Stimulated activated CD8-positive, alpha-beta memory T cell treated with anti-CD3 and anti-CD28 coated beads, Interleukin-7, amount 100 ng/mL, for 24 hours (primary cell): ENCODE measurements at places on chromosomes 16 and 17.

DNA sequence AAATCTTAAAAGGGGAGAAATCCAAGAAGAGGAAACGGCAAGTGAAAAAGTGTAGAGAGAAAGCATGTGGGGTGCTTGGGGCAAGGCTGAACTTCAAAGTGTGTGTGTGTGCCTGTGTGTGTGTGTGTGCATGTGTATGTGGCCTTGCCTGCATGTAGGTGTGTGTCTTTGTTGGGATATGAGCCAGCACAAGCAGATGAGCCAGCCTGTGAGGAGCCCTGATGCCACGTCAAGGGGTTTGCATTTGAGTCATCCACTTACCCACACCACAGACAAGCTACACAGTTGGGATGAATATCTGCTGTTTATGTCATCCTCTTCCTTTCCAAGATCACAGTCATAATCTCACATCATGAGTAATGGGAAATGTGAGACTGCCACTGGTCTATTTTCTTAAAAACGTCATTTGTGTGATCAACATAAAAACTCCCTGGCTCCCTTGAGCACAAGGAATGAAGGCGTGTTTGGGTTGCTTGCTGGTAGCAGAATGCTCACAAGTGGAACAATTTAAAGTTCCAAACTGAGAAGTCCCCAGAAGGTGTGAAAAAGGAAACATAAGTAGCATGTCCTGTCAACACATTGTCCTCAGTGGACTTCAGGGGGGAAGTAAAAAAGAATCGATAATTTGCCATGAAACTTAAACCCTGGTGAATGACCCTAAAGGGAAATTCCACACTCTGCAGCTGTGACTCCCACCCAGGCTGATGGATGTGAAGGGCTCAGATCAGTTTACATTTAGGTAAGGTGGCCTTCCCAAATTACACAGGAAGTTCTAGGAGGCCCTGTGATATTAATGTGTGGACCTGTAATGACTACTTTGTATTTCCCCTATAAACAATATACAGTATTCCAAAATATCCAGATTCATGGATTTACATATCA is 14.7 kb downstream of the KCTD19 start:
- peak; percentile 52 for DNase-seq

DNA sequence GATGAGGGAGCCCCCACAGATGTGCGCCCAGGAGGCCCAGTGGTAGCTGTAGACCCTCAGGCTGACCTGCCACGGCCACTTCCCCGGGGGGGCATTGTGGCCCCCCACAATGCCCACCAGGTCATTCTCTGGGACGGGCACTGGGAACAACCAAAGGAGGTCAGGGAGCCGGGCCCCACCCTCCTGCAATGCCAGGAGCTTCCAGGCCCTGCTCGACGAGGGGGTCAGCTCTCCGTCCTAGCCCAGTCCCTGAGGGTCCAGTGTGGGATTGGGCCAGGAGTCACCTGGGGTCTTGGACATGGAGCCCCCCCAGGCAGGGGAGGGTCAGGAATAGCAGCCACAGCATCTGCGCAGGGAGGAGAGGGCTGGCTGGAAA is 7.0 kb downstream of the TPSD1 start:
- DNase-seq = no peak

- no peak for DNase-seq
Observed at GRCh38 chr17:50187394-50187725, 14.1 kb downstream of the COL1A1 start.

DNA sequence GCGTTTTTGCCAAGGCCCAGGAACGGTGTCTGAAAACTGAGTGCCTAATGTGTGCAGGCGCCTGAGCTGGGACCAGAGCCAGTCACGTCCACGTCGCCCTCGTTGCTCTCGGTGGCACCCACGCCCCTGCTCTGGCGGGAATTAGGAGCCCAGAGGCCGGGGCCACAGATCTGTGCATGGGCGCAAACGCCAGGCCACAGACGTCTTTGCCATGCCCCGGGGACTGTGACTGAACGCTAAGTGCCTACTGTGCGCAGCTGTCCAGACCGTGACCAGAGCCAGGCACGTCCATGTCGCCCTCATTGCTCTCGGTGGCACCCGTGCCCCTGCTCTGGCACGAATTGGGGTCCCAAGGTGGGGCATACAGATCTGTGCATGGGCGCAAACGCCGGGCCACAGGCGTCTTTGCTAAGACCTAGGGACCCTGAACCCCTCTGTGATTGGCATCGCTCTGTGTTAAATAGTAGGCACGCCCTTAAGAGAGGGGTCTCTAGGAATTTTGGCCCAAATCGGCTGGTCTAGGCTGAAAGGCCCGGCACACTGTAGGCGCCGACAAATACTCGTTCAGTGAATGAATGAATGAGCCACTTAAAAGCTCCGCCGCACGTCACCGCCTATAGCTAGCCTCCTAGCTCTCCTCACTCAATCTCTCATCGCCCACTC is 827 bp upstream of the UBALD1 start:
- no peak for DNase-seq

- no peak for DNase-seq
Observed at GRCh38 chr16:69831212-69832123, 69.3 kb downstream of the WWP2 start.

- no peak for DNase-seq
Observed at GRCh38 chr16:54266363-54266955, 20.1 kb downstream of the IRX3 start.

GRCh38 chr17:16507918-16508533 is 16.0 kb upstream of the LRRC75A start:
- no peak for DNase-seq

DNA sequence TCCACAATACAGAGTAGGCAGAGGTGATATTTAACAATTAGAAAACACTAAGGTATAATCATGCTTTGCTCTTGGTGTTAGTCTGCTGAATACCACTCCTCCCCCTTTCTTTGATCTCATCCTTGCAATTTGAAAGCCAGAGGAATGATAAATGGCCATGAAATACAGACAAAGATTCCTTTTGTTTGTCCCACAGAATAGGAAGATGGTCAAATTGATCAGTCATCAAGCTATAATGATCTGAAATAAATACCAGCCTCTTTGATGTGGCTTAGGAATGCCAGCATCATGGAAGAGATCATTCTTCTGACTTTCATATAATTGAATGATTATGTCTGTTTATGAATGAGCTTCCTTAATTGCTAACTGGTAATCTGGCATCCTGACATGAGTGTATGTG is 1541.7 kb upstream of the CDH8 start:
- no peak for DNase-seq

- no peak for DNase-seq
Observed at GRCh38 chr16:23494188-23494587, 16.1 kb downstream of the GGA2 start.

- no peak for DNase-seq
Observed at GRCh38 chr16:29676989-29677785, 1.8 kb upstream of the QPRT start.

GRCh38 chr17:4519361-4519788 is 20.7 kb downstream of the SPNS2 start:
- no peak for DNase-seq

DNA sequence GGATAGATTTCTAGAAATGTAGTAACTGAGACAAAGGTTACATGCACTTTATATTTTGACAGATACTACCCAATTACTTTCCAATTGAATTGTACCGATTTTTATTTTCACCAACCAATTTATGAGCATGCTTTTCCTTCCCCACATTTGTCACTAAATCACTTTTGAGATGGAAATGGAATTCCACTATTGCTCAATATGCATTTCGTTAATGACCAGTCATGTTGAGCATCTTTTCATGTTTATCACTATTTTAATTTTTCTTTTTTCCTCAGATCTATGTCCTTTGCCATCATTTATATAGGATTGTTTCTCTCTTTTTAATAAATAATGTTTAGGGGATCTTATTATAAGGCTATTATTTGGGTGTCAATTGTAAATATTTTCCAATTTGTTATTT is 102.8 kb upstream of the SMIM36 start:
- DNase-seq = no peak

DNA sequence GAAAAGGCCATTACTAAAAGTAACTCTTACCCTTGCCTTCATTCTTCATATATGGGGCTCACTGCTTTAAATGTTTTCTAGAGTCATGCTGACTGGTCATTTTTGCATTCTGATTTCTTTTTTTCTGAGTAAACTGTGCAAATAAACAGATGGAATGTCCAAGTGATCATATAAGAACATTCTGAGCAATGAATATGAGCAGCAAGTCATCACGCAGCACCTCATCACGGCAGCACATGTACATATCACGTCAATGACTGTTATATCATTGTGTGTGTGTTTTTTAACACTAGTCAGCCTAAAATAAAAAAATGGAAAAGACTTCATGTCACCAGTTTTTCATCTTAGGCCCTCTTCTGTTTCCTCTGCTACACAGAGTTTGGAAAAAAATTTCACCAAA is 490.0 kb upstream of the ZFHX3 start:
- no peak for DNase-seq

DNA sequence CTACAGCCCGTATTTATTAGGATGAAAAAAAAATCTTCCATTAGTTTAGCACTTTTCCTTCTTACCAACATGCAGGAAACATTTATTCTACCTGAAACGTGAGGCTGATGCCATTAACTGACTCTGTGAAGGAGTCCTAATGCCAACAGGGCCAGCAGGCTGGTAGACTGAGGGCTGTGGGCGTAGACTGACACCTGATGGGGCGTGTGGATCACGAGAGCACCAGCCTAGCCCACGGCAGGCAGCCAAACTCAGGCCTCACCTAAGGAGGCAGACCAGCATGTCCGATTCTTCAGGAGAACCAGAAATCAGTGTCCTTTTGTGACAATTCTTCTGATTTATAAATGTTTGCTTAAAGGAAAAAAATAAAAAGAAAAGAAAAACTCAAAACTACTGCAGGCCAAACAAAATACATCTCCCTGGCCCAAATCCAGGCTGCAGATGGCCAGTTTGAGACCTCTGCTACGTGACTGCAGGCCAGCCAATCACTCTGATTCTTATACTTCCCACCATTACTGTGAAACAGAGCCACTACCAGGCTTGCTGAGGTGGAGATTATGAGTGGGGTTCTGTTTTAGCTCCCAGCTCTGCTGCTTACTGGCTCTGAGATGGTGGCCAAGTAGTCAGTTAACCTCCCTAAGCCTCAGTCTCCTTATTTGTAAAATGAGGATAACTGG is 66.5 kb downstream of the GNAO1 start:
- no peak for DNase-seq

DNA sequence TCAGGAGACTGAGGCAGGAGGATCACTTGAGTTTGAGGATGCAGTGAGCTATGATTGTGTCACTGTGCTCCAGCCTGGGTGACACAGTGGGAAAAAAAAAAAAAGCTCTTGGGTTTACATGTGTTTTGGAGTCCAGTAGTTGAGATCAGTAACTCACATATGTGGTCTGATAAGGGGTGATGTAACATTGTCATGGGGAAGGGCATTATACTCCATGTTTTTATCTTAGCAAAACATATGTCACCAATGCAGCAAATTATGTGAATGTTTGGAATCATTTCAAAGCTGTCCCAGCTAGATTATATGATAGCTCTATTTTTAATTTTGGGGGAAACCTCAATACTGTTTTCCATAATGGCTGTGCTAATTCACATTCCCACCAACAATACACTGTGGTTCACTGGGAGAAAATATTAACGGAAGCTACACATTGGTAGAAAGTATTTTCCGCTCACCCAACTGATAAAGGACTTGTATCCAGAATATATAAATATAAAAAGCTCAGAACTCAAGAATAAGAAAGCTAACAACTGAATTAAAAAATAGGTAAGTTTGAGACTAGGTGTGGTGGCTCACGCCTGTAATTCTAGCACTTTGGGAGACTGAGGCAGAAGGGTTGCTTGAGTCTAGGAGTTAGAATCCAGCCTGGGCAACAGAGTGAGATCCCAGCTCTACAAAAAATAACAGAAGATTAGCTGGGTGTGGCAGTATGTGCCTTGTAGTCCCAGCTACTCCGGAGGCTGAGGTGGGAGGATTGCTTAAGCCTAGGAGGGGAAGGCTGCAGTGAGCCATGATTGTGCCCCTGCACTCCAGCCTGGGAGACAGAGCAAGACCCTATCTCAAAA is 224.1 kb upstream of the TBX2 start:
- DNase-seq = no peak

- DNase-seq = no peak
Observed at GRCh38 chr16:86965840-86966550, 351.2 kb downstream of the C16orf95 start.

DNA sequence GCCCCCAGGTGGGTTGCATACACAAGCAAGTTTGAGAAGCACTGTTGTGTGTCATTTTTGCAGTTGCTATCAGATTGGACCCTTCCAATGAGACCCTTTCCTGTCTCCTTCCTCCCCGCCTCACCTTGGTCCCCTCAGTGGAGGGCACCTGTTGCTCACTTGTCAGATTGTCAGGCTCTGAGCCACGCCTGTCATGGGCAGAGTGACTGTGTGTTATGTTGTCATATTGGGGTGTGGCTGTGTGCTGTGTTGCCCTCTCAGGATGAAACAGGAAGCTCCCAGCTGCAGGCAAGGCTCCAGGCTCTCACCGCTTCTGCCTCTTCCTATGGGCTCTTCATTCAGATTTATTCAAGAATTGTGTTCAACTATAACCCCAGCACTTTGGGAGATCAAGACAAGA is 302.9 kb downstream of the CPPED1 start:
- no peak for DNase-seq

- no peak for DNase-seq
Observed at GRCh38 chr17:38339891-38340290, 3.9 kb downstream of the GPR179 start.

DNA sequence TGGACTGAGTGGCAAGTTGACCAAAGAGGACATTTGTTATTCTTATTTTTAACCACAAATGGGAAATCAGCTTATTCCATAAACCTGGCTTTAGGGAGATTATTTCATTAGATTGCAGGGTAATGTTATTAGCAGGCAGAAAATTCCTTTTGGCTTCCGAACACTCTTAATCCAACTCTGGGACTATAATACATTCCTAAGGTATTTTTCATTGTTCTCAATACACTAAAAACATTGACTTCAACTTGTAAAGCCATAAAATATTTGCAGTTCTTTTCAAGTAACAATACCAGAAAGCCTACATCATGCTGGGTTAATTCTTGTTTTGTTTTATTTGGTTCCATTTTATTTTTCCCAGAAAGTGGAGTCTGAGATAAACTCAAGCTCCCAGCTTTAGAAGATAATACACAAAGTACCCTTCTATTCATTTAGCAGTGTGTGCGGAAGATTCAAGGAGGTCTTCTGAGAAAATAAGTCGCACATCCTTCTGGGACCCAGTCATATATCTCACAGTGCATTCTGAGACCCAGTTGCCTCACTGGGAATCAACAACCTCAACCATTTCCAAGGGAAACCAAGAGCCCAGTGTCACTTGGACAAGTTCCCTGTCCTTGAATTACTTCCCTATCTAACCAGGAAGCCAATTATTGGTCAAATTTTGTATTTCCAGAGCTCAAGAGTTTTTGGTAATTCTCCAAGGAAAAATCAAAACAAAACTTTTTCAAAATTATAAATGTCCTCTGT is 389.6 kb upstream of the DYNLRB2 start:
- no peak for DNase-seq

GRCh38 chr16:70738083-70738977 is 52.5 kb upstream of the MTSS2 start:
- no peak for DNase-seq

- DNase-seq = no peak
Observed at GRCh38 chr16:81590714-81591544, 146.3 kb downstream of the CMIP start.

DNA sequence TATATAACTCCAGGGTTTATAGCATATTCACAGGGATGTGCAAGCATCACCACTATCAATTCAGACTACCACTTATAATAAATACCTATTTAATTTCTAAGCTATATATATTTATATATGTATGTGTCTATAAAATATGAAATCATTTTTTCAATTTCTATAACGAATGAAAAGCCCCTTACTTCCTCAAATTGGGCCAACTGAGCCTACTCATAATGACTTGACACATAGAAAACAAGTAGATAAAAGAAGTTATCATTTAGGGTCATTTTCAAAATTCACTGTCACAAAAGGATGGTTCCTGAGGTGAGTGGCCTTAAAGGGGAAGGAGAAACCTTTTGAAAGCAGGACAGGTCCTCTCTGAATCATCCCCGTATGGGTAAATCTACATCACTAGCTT is 114.1 kb downstream of the ADCY9 start:
- DNase-seq = no peak
